ENCODE measurements at places on chromosomes 3 and 15.
A peak's percentile ranks its signal among the peaks of the same experiment; 100 is the strongest.

DNA sequence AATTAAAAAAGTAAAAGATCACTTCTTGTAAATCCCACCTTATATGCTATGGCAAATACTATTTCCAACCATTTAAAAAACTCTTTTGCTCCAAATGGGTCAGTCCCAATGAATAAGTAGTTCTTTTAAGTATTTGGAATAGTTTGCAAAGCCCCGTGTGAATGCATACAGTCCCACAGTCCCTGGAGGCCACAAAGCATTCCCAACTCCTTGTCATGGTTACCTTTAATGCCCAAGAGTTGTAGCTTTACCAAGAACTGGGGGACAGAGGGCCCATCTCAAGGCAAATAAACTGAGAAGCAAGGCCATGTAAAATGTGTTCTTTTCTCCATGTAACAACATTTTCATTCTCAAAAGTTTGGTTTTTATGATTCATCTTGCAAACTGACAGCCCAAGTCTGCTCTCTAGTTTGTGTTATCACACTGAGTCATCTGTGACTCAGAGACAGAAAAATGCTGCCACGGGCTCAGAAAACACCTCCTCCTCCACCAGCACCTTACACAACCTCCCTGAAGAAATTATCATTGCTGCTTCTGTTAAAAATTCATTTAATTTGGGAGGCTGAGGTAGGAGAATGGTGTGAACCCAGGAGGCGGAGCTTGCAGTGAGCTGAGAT lies 336.2 kb downstream of the ERC2 start:
- no peaks in the 10 kb centered on the region for H3K27me3 ChIP-seq
- H3K27ac ChIP-seq = no peak overlapping the region
- no peak for DNase-seq
- H3K36me3 ChIP-seq = no peaks in the 10 kb centered on the region
- no peaks in the 10 kb centered on the region for H3K4me1 ChIP-seq
- H3K4me3 ChIP-seq = no peak overlapping the region

- H3K4me1 ChIP-seq = peaks cover 77% of the 10 kb centered on the region
- peaks cover 35% of the 10 kb centered on the region for H3K36me3 ChIP-seq
- DNase-seq = no peak
- no peak overlapping the region for H3K4me3 ChIP-seq
- peak overlapping the region; percentile 28 for H3K27ac ChIP-seq
- H3K27me3 ChIP-seq = no peaks in the 10 kb centered on the region
Measured at GRCh38 chr3:152277198-152277597, 8.5 kb downstream of the MBNL1 start.

DNA sequence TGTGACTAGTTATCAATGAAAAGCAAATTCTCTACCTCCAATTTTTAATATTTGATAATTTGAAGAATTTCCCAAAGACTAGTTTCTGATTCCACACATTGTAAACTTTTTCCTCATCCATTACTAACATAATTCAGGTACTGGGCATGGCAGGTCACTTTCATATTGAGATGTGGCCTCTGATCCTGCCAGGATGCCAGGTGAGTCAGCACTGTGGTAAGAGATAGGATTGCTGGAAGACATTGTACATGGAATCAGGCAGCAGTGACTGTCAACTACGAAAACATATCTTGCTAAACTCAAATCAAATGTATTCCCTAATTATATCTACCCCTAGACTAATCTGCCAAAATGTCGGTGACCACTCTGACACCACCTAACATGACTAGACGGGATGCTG lies 33.2 kb upstream of the POU1F1 start:
- no peak overlapping the region for H3K4me3 ChIP-seq
- no peaks in the 10 kb centered on the region for H3K36me3 ChIP-seq
- no peaks in the 10 kb centered on the region for H3K27me3 ChIP-seq
- H3K4me1 ChIP-seq = no peaks in the 10 kb centered on the region
- no peak overlapping the region for H3K27ac ChIP-seq
- no peak for DNase-seq

- no peaks in the 10 kb centered on the region for H3K27me3 ChIP-seq
- DNase-seq = no peak
- H3K27ac ChIP-seq = no peak overlapping the region
- no peak overlapping the region for H3K4me3 ChIP-seq
Measured at GRCh38 chr3:135081856-135082434, 286.9 kb downstream of the EPHB1 start.
